ENCODE measurements at places on chromosomes 3 and 15.
A peak's percentile ranks its signal among the peaks of the same experiment; 100 is the strongest.

GRCh38 chr15:33735637-33736247 is 232.6 kb upstream of the CHRM5 start:
- DNase-seq, result peak; percentile 33

- DNase-seq, result peak; percentile 54
Observed at GRCh38 chr3:174710612-174711011, 148.5 kb upstream of the NAALADL2 start.

- DNase-seq, result no peak
Observed at GRCh38 chr15:65732698-65733097, 59.4 kb downstream of the DENND4A start.

DNA sequence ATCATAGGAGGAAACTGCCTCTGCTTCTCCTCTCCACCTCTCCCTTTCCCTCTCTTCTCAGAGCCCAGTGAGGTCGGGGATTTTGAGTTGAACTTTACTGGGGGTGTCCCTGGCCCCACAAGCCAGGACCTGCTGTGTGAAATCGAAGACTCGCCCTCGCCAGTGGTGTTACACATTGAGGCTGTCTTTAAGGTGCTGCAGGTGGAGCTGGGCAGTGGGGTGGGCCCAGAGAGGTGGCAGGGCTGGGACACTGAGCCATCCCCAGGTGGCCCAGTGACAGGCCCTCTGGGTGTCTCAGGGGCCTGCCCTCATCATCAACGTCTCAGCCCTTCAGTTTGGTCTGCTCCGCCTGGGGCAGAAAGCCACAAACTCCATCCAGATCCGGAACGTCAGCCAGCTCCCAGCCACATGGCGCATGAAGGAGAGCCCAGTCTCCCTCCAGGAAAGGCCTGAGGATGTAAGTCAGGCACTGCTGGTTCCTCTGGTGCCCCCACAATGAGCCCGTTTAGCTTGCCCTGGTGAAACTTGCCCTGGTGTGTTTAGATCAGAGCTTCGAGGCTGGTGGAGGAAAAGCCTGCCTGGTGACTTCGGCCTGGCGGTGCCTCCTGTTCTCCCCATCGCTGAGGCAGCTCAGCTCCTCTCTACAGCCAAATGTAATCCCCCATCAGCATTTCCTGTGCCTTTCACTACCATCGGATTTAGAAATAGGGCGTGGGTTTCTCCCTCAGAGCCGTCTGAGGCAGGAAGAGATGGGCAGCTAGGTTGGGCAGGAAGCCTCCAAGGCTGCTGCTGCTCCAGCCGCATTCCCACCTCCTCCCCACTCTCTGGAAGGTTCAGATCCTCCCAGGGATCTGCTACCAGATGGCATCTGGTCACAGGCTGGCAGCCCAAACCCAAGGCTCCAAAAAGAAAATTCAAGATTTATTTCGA is 39.2 kb downstream of the ACAA1 start:
- no peak for DNase-seq

DNA sequence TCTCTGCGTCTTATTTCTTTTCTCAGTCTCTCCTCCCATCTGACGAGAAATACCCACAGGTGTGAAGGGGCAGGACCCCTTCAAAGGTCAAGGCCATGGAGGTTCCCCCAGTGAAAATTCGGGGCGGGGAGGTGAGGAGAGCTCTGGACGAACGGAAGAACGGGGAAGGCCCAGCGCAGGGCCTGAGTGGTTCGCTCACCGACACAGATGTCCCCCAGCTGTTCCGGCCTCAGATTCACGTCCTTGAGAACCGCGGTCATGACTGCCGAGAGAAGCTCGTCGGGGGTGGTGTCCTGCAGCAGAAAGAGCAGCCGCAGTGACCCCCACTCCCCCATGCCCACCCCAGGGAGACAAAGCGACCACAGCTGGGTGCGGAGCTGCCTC is 542 bp downstream of the ACAA1 start:
- peak; percentile 18 for DNase-seq

DNA sequence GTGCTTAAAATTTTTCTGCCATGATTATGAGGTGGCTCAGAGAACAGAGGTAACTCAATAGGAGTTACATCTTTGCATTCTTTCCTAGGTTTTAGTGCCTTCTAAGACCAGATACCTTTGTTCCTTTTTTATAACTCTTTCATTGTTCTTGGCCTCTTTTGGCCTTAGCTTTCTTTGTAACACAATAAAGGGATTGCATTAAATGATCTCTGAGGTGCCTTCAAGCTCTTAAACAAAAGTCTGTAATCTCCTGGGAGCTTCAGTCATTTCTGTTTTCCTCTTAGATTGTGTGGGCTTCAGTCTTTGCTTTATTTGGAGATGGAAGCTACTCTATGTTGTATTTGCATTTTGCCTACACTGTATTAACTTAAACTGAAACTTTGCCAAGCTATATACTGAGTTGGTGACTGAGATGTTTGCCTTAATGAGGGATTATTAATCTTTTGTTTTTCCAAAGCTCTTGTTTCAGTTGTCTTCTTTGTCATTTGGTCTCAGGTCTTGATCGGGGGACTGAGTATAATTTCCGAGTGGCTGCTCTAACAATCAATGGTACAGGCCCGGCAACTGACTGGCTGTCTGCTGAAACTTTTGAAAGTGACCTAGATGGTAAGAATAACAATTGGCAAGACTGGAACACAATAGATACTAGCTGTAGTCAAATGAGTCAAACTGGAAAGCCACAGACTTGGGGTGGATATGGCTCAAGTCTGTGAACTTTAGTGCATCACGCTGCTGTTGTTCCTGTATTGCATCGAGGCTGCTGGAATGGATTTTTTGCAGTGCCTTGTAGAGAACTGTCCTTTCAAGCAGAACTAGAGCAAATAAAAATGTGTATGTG is 110.3 kb downstream of the HCN4 start:
- DNase-seq, result no peak
